ENCODE measurements at places on chromosomes 1 and 21.

DNA sequence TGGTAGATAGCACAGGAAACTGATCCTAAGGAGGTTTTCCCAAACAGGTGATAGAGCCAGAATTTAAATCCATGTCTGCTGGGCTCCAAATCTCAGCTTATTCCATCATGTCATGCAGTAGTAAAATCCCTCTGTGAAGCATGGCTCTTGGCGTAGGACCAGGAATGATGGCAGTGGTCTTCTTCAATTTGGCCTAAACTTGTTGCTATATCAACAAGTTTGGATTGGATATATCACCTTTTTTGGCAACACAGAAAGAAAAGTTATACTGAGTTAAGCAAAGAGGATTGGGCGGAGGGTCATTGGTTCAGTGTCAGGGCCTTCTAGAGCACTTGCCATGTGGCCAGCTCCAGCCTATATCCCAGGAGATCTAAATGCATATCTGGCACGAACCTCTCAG lies 52.2 kb downstream of the FGGY start:
- H3K4me1 ChIP-seq, result no peaks in the 10 kb centered on the region
- no peaks in the 10 kb centered on the region for H3K36me3 ChIP-seq
- DNase-seq, result no peak

DNA sequence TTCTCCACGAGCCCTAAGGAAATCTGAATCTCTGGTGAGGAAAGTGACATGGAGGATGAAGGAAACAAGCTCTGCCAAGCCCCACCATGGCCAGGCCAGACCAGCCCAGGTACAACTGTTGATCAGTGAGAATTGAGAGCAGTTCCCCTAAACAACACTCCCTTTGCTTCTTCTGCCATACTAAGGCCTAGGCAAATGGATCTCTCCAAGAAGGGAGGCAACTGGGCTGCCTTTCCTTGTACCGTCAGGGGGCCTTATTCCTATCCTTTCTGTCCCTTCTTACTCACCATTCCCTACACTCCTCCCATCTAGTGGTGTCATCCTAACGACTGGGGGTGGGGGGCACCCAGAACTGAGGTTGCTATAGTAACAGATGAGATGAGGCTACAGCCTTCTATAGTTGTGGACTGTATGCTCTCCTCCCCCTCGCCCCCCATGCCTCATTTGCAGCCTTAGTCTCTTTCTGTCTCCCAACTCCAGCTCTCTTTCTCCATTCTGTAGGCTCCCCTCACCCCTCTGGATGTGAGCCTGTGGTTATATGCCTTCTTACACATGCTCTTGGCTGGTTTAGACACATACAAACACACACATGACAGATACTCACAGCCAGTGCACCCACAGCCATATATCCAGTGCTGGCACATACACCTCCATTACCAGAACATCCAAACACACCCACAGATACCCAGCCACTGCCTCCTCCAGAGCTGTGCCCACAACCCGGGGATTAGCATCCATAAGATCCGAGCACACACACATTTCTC lies 3.6 kb downstream of the PEA15 start:
- no peaks in the 10 kb centered on the region for H3K27me3 ChIP-seq
- DNase-seq, result no peak
- peak overlapping the region; percentile 20 for H3K27ac ChIP-seq
- H3K36me3 ChIP-seq, result peaks cover 35% of the 10 kb centered on the region
- H3K4me1 ChIP-seq, result peaks cover 25% of the 10 kb centered on the region

DNA sequence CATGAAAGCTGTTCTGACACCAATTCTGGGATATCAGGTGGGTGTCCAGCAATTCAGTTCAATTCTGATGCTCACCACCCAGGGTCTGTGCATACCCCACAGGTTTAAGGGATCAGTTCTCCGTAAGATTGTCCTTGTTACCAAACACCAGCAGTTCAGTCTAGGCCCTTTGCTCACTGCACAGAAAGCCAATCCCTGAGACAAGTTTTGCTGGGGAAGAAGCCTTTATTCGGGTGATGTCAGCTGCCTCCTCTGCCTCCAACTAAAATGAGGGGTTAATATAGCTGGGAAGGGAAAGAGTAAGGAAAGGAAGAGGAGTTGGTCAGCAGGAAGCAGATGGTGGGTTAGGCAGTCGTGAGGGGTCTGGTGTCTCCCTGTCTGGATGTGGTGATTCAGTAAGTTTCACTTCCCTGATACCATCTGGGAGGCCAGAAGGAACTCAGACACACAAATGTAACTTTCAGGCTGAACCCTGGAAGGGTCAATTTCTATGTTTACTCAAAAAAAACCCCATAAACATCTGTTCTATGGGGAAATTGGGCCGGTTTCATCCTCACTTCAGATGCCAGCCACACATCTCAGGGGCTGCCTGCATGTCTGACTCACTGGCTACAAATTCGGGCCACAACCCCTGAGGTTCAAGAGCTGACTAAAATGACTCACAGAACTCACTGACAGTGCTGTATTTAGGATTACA lies 83.3 kb upstream of the PGBD5 start:
- peaks cover 5% of the 10 kb centered on the region for H3K27me3 ChIP-seq
- no peak overlapping the region for H3K27ac ChIP-seq
- no peaks in the 10 kb centered on the region for H3K36me3 ChIP-seq
- DNase-seq, result peak; percentile 79
- peaks cover 15% of the 10 kb centered on the region for H3K4me1 ChIP-seq
- H3K4me3 ChIP-seq, result no peak overlapping the region

GRCh38 chr1:113429461-113430153 lies 39.3 kb downstream of the MAGI3 start:
- no peaks in the 10 kb centered on the region for H3K27me3 ChIP-seq
- H3K4me1 ChIP-seq, result peaks cover 9% of the 10 kb centered on the region
- DNase-seq, result no peak
- H3K36me3 ChIP-seq, result no peaks in the 10 kb centered on the region
- H3K27ac ChIP-seq, result no peak overlapping the region

- H3K4me3 ChIP-seq, result no peak overlapping the region
- no peaks in the 10 kb centered on the region for H3K36me3 ChIP-seq
- H3K4me1 ChIP-seq, result peaks cover 11% of the 10 kb centered on the region
- DNase-seq, result no peak
- no peak overlapping the region for H3K27ac ChIP-seq
- no peaks in the 10 kb centered on the region for H3K27me3 ChIP-seq
Measured at GRCh38 chr1:156384007-156384406, 15.0 kb downstream of the RHBG start.

GRCh38 chr1:52544665-52545525 lies 8.0 kb downstream of the TUT4 start:
- DNase-seq, result no peak
- H3K27ac ChIP-seq, result no peak overlapping the region
- peaks cover 45% of the 10 kb centered on the region for H3K36me3 ChIP-seq

- H3K4me1 ChIP-seq, result no peaks in the 10 kb centered on the region
- no peak overlapping the region for H3K4me3 ChIP-seq
- H3K27me3 ChIP-seq, result no peaks in the 10 kb centered on the region
- H3K36me3 ChIP-seq, result no peaks in the 10 kb centered on the region
Measured at GRCh38 chr1:226351709-226352108, 42.7 kb upstream of the LIN9 start.
